Fibroblast of villous mesenchyme (primary cell): ENCODE measurements at places on chromosomes 16 and 17.

DNA sequence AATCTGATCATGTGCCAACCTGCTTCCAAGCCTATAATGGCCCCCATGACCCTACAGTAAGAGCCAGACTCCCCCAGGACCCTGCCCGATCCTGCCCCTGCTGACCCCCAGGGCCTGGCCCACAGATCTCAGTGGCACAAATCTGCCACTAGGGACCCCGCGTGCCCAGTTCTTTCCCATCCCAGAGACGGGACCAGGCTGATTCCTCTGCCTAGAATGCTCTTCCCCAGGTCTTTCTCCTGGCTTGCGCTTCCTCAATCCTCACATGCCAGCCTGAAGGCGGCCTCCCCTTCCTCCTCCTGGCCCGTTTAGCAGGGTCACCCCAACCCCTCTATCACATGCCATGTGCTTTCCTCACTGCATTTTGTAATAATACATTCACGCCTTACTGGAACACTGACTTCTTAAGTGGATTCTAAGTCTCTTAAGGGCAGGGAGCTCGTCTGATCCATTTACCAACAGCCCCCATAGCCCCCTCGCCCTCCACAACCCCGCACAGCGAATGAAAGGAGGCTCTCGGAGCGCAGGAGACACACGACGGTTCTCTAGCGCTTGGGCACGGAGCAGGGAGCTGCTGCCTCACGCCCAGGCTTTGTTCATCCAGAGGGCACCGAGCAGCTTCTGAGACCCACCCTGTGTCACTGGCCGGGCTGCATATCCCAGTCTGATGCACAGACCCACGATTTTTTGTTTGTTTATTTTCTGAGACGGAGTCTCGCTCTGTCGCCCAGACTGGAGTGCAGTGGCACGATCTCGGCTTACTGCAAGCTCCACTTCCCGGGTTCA lies 1.2 kb downstream of the TRIM65 start:
- DNase-seq: peak; percentile 13

GRCh38 chr16:80317599-80318037 lies 223.2 kb upstream of the DYNLRB2 start:
- DNase-seq: no peak

DNA sequence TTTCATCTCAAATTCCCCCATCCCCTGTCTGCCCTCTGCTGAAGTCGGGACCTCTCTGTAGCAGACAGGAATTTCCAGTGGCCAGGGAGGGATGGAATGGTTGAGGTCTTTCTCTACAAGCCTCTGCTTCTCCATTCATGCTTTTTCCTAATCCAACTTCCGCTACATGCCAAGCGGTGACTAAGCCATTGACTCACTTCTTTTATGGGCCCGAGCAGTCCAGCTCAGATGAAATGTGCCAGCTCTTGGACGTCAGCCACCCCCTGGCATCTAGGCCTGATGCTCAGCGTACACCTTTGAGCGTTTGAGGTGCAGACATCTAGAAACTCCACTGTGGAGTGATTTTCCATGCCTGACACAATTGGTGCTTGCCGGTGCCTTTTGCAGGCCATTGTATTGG lies 40.7 kb upstream of the GPR139 start:
- DNase-seq: no peak

GRCh38 chr17:47896672-47897490 lies 845 bp downstream of the SP2 start:
- peak; percentile 20 for DNase-seq

GRCh38 chr17:39114723-39115122 lies 36.7 kb downstream of the PLXDC1 start:
- DNase-seq: peak; percentile 71

GRCh38 chr17:28547623-28548416 lies 4.6 kb downstream of the UNC119 start:
- DNase-seq: peak; percentile 66

DNA sequence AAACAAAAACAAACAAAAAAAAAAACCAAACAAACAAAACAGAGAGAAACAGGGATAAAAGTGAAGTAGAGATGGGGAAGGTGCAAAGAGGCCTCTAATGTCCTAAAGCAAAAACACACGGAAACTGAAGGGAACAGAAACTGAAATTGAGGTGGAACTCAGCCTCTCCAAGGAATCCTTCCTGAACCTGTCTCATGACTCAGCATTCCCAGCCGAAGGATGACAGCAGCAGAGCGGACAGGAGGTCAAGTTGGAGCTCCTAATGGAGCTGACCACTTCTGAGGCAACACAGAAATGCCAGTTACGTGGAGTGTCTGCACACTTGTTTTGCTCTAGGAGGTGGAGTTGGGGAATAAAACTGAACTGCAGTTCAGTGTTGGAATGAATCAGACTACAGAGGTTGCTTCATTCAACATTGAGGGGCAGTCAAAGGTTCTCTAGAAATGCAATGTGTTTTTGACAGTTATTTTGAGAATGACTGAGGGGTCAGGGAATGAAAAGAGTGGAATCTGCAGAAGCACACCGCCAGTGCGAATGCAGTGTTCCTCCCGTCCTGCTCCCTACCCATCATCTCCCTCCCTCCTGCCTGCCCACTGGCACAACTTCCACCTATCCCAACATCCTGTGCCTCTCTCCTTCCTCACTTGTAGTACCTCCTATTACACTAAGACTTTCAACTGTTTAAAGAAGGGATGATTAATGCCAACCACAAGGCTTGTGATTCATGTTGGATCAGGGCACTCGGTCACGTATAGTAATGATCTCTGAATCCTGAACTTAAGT lies 6.3 kb downstream of the UBE2O start:
- DNase-seq: peak; percentile 95

- peak; percentile 82 for DNase-seq
These were observed at the start of gene B3GNT9 for GRCh38 chr16:67150833-67151396. TSS of gene B3GNT9 (minus strand) at chr16:67150998. CDS start at chr16:67150485, 513 bp downstream.

DNA sequence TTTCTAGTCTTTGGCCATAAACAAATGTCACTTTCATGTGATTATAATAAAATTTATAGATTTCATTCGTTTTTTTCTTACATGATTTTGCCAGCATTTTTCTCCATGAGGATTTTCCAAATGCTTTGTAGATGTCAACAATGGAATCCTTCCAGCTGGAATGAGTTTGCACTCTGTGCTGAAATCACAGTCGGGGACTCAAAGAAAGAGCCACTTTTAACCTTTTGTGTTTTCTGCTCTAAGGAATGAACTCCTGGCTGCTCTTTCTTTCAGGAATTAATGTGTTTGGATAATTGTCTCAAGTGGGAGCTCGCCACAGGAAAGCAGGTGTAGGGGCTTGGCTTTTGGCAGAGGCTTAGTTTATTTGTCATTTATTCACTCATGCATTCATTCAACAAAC lies 372.3 kb upstream of the SALL1 start:
- peak; percentile 53 for DNase-seq

- peak; percentile 84 for DNase-seq
These were observed 12.9 kb downstream of the ZNRF1 start for GRCh38 chr16:75011634-75012307.

DNA sequence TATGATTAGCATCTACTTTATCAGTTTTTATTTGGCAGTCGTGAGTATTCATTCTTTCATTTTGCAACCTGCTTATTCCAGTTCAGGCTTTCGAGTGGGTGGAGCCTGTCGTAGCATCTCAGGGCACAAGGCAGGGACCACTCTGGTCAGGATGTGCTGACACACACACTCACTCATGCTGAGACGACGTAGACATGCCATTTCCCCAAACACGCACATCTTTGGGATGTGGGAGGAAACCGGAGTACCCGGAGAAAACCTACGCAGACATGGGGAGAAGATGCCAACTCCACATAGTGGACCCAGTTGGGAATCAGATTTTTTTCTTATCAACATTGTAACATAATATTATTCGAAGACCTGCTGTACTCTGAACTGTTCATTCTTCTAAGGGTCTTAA lies 756.5 kb upstream of the RBFOX1 start:
- no peak for DNase-seq

GRCh38 chr16:1614456-1615102 lies 2.4 kb downstream of the CRAMP1 start:
- DNase-seq: peak; percentile 50

DNA sequence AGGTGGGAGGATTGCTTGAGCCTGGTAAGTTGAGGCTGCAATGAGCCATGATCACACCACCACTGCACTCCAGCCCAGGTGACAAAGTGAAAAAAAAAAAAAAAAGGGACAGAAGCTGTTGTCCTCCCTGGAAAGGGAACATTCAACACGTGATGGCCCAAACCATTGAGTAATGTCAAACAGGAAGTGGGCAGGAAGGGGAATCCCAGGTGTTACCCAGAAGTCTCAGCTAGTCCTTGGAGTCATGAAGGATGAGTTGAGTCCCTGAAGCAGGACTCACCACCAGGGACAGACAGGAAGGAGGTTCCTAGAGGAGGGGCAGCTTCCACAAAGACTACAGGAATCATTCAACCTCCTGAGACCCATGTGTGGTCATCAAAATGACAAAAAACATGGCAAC lies 19.8 kb upstream of the CMIP start:
- DNase-seq: no peak

DNA sequence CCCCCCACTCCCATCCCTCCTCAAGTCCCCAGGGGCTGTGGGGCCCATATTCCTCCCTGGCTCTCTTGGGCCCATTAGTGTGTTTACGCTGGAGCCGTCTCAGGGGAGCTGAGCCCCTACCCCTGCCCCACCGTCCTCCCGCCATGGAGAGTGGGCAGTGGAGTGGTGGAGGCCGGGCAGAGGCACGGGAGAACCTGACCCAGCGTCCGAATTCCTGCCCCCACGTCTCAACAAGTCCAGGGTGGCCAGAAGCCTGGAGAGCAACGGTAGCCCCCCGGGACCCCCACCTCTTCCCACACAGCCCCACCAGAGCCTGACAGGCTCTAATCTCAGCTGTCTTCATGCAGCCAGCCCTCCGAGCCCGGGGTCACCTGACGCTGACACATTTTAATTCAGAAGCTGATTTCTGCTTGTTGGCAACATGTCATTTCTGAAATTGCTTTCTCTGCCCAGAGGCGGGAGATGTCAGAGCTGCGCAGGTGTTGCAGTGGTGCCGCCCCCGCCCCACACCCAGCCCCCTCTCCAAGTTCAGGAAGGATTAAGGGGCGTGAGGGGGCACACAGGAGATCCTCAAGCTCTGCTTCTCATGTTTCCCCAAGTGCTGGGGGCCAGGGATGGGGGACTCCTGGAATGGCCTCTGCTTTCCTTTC lies 32.6 kb downstream of the WNT9B start:
- DNase-seq: no peak

DNA sequence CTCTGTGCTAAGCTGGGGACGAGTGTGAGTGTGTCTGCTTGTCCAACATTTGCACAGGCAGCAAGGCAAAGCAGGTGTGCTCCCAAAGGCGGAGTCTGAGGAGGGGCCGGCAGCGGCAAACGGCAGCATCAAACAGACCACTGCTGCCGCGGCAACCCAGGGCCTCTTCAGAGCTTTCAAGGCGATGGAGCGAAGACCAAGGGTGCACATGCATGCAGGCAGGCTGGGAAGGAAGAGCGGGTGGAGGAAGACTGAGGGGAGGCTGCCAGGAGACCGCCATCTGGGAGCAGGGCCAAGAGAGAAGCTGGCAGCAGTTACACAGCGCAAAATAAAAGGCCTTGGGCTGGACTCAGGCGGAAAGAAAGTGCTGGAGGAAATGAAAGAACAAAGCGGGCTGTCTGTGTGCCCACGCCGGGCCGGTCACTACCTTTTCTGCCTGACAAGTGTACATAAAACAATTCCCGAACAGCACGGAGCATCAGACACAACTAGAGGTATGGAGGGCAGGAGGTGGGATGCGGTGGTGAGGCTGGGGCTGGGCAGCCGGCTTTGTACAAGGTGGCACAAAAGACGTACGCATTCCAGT lies 8.5 kb downstream of the TIMM22 start:
- DNase-seq: peak; percentile 42

DNA sequence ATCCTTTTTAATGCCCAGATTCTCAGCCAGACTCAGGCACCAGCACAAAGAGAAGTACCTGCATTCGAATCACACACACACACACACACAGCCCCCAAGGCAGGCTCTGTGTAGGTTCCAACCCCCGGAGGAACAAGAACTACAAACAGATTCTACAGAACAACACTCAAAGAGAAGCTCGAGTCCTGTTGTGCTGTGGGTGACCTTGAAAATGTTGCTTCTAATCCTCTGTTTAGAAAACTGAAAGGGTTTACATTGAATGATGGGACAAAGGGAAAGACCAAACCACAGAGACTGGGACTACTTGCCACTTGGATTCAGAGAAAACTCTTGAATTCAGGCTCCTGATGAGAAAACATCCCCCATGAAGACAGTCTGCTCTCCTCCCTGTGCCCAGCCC lies 568.8 kb upstream of the C16orf82 start:
- DNase-seq: no peak

DNA sequence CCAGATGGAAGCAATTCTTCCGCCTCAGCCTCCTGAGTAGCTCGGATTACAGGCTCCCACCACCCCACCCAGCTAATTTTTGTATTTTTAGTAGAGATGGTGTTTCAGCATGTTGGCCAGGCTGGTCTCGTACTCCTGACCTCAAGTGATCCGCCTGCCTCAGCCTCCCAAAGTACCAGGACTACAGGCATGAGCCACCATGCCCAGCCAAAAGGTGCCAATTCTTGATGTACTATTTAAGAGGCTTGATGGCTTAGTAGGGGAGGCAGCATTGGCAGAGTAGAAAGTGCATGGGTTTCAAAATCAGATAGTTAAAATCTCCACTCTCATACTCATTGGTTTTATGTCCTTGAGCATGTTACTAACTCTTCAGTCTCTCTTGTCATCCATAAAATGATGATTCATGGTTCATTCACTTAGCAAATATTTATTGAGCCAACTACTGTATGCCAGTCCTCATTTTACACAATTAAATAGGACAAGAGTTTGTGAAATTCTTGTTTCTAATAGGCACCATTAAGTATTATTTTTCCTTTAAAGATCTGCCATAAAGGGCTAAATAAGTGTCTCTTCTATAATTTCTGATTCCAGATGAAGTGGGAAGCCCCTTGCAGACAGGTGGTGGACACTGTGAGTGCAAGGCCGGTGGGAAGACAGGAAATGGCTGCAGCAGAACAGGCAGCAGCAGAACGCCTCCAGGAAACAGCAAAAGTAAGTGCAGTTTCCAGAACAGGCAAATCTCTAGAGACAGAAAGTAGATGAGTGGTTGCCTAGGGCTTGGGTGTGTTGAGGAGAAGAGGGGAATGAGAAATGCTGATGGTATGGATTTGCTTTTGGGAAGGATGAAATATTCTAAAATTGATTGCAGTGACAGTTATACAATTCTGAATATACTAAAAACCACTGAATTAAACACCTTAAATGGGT lies 8.2 kb upstream of the RPL27 start:
- DNase-seq: no peak

DNA sequence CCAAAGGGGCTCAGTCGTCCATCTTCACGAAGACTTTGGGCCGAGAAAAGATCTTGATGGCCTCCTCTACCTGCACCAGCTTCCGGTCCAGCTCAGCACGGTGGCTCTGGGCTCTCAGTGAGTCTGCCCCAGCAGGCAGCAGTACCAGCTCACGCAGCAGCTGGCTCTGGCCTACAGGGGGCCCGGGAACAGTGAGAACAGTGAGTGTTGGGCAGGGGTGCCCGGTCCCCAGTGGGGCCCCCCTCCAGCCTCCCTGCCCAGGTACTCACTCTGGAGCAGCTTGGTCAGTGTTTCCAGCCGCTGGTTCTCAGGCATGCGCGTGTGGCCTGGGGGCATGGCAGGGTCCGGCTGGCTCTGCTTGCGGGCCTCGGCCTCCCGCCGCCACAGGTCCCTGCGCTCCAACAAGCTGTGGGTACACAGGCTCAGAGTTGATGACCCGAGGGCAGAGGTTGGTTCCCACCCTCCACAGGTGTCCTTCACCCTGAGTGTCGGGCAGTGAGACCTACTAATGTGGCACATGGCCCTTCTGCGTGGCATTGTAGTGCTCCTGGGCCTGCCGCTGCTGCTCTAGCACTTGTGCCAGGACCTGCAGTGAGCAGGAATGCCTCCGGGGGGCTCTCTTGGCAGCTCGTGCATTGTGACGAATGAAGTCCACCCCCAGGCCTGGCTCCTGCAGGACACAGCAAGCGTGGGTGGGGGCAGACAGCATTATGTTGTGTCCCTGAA lies 2.6 kb downstream of the PARD6A start:
- no peak for DNase-seq
